GM20000 (cell line): ENCODE measurements at places on chromosomes 1 and 21.
A peak's percentile ranks its signal among the peaks of the same experiment; 100 is the strongest.

GRCh38 chr1:56577406-56578137, 1.8 kb downstream of the PLPP3 start:
- no peak for DNase-seq

GRCh38 chr1:236853921-236854604, 59.0 kb downstream of the MTR start:
- DNase-seq = no peak

DNA sequence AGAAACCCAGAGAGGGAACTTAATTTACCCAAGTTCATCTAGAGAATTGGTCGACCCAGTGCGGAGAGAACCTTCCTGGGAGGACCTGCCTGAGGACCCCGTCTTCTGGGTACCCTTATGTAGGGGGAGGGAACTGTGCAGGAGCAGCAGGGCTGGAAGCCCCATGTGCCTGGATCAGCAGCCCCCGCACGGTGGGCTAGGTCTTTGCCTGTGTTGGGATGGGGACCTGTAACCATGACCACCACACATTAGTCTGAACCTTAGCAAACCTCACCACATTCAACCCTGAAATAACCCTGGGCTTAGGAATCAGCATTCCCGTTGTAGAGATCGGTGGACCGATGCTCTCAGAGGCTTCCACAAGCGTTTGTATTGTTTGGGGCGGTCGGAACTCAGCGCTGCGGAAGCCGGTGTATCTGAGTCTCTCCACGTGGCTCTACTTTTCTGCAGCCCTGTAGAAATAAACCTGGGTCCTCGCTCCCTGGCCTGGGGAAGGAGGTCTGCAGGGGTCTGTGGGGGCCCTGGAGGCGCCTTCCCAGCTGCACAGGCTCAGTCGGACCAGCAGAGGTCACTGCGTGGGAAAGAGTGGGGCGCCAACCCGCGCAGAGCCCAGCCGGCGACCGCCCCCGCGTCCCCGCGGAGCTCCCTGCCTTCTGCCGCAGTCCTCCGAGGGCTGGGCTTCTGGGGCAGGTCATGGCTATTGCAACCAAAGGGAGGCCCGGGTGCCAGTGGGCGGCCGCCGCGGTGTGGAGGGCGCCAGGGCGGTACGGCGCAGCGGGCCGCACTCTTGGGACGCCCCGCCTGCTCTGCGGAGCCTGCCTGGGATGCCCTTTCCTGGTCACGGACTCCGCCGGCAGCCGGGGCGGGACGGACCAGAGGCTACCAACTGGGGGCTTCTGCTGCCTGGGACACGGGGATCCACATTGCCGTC, 36.2 kb upstream of the KCNA10 start:
- peak; percentile 79 for DNase-seq

- DNase-seq = peak; percentile 89
Observed at GRCh38 chr1:33256471-33257206, at the start of gene ZNF362. ZNF362 (plus strand) TSS chr1:33256492; CDS start chr1:33270575, 14,083 bp downstream.

DNA sequence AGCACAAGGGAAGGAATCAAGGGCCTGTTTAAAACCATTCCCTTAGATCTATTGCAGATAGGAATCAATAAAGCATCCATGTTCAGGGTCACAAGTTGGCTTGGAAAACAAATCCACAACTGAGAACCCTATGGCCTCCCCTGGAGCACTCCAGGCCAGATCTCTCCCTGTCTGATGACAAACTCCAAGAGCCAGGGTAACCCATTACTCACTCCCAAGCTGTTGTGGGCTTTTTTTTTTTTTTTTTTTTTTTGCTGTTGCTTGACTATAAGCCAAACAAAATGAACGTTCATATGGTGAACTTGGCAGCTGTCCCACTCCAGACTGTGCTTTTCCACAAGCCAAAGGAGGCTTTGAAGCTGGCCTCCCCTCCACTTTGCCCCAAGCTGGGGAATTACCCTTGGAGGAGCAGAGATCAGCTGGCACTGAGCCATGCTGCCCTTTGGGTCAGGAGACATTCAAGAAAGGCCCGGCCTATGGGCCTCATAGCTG, 35.7 kb upstream of the VAV3 start:
- no peak for DNase-seq

- no peak for DNase-seq
Observed at GRCh38 chr21:32807717-32808380, 36.3 kb upstream of the PAXBP1 start.

DNA sequence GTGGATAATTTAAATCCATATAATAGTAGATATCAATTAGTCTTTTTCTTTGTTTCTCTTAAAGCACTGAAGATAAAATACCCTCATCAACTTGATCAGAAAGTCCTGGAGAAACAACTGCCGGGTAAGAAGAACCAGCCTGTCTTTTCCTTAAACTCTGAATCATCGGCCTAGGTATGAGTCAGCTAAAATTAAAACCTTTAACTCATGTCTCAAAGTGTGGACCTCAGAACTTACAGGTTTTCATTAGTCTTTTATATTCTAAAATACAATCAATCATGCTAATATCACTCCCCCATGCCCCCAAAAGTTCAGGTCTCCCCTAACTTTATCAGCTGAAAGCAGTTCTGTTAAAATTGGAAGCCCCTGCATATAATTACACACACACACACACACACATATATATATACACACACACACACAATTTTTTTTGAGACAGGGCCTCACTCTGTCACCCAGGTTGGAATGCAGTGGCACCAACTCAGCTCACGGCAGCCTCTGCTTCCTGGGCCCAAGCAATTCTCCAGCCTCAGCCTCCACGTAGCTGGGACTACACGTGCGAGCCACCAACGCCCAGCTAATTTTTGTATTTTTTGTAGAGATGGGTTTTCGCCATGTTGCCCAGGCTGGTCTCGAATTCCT, 61.3 kb downstream of the B3GALNT2 start:
- DNase-seq = no peak

GRCh38 chr1:15197591-15198447, 44.3 kb downstream of the TMEM51 start:
- DNase-seq = no peak

- peak; percentile 67 for DNase-seq
Observed at GRCh38 chr1:186304982-186305949, 69.8 kb downstream of the TPR start.

- DNase-seq = no peak
Observed at GRCh38 chr1:180167721-180168467, 13.2 kb downstream of the QSOX1 start.

DNA sequence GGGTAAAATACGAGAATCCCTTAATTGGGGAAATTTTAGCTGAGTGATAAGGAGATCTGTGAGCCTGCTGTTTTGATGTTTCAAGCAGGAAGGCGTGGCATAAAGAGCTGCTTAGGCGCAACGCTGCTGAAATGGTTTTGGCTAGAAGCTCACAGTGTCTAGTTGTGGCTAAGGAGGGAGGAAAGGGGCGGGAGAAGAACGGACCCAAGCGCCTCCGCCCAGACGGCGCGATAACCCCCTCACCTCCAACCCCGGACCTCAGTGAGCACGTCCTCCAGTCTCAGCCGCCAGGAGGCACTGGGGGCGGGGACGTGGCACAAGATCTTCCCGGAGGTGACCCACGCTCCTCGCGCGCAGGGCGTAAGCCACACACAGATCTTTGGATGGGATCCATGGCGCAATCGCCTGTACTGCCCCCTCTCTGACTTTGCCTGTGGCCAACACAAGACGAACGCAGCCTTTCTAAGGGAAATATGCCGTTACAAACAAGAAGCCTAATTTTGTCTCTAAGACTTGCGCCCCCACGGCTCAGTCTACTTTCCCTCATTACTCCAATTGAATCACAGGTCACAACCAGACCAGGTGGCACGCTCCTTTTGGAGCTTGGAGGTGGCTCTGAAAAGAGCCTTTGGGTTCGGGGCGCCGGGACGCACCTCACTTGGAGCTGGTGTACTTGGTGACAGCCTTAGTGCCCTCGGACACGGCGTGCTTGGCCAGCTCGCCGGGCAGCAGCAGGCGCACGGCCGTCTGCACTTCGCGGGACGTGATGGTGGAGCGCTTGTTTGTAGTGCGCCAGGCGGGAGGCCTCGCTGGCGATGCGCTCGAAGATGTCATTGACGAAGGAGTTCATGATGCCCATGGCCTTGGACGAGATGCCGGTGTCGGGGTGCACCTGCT, 23.4 kb upstream of the RNF187 start:
- peak; percentile 52 for DNase-seq

GRCh38 chr1:43975249-43975961, 645 bp downstream of the ATP6V0B start:
- peak; percentile 56 for DNase-seq

- DNase-seq = peak; percentile 87
Observed at GRCh38 chr21:42187976-42188653, 30.8 kb upstream of the ABCG1 start.

DNA sequence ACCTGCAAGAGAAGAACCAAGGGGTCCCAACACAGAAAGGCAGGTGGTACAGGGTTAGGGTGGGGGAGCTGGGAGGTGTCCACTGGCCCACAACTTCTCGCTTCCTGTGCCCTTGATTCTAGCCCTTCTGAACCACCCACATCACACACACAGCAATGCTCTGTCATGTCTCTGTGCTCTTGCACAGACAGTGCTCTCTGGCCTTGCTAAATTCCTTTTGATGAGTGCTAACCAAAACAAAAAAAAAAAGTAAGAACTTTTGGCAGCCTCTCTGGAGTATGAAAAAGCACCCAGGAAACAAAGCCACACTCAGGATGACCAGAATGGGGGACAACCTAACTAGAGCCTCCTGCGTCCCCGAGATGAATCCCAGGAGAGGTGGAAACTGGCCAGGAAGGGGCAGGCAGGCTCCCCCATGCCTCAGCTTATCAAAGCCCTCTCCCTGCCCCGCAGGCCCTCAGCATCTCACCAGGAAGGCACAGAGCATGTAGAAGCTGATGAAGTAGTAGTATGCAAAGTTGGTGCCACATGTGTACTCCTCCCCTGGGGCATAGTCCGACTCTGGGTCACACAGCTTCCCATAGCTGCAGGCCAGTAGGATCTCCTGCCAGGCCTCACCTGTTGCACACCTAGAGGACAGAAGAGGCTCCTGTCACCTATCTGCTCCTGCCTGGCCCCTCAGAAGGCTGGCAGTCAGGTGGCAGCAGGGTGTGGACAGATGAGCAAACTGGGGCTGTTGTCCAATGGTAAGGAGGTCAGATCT, 27.2 kb upstream of the KIF21B start:
- DNase-seq = no peak

- DNase-seq = no peak
Observed at GRCh38 chr1:103942029-103942428, 192.3 kb downstream of the AMY1C start.

DNA sequence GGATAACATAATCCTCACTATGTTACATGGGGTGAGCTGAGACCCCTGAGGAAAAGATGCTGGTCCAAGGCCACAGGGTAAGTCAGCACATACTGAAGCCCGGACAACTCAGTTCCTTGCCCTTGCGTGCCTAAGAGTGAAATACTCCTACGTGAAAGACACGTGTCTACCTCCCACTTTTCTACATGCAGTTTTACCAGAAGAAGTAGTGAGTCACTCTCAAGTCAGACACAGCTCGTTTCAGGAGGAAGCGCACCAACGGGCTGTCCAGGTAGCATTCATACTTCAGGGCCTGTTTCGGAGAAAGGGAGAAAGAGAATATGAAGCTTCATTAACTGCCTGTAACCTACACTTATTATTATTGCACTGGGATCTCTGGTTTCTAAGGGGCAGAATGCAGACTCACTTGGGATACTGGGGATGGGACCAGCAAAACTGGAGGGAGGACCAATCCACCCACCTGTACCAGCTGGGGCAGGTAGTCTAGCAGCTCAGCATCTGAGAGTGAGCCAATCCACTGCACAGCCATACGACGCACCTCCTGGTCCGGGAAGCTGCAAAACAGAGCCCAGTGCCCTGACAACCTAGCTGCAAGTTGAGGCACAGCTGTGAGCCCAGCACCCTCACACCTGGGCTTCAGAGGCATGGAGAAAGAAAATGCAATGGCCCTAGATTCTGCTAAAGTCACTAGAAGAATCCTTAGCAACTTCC, 32.4 kb upstream of the PPP1R15B start:
- no peak for DNase-seq

GRCh38 chr21:20016435-20017005, 981.7 kb upstream of the NCAM2 start:
- DNase-seq = no peak

DNA sequence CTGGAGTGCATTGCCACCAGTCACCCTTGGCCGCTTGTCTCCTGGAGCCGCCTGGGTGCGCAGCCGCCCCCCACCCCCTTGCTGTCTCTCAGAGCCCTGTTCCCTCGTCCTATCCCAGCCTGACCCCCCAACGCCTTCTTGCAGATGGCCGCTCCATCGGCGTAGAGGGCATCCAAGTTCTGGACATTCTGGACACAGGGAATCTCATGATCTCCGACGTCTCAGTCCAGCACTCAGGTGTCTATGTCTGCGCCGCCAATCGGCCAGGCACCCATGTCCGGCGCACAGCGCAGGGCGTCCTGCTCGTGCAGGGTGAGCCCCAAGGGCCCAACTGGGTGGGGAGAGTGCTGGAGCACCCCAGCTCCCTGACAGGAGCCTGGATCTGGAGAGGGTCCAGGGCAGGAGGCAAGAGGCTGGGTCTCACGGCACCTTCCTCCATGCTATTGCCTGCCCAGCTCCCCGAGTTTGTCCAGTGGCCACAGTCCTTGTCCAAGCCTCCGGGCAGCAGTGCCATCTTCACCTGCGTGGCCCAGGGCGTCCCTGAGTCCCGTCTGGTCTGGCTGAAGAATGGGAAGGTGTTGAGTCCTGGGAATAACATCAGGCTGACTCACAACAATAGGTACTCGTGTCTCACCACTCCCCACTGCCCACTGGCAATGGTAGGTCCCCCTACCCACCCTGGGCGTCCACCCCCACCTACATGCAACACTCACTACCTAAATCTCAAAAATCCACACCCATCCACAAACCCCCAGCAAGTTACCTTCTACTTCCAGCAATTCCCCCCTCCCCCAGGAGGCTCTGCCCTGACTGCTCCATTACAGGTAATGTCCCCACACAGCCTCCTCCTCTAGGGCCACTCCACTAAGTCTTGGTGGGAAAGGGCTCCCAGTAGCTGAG, 24.6 kb downstream of the SLC27A3 start:
- no peak for DNase-seq

GRCh38 chr1:59368008-59368670, 71.2 kb downstream of the FGGY start:
- no peak for DNase-seq

DNA sequence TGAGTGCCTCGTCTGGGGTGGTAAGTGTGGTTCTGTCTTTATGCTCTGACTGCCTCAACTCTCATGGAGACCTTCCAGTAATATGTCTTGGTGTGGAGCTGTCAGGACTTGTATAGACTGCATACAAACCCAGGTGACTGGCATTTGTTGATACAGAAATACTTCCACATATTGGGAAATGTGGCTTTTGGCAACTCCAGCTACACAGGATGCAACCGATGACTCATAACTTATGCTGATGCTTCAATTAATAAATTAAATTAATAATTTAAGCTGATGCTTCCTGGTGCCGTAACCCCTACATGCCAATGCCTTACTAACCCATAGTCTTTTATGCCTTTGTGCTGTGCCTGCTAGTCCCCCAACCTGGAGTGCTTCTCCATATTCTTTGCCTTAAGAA, 72.3 kb upstream of the ARTN start:
- no peak for DNase-seq

GRCh38 chr1:21779613-21780521, 3.1 kb downstream of the USP48 start:
- DNase-seq = peak; percentile 38

GRCh38 chr1:57520743-57521515, 97.1 kb upstream of the DAB1 start:
- DNase-seq = no peak

- DNase-seq = no peak
Observed at GRCh38 chr1:165060285-165060793, 296.2 kb downstream of the LMX1A start.
